Erythroblast (primary cell): ENCODE measurements at places on chromosomes 13 and 19.

DNA sequence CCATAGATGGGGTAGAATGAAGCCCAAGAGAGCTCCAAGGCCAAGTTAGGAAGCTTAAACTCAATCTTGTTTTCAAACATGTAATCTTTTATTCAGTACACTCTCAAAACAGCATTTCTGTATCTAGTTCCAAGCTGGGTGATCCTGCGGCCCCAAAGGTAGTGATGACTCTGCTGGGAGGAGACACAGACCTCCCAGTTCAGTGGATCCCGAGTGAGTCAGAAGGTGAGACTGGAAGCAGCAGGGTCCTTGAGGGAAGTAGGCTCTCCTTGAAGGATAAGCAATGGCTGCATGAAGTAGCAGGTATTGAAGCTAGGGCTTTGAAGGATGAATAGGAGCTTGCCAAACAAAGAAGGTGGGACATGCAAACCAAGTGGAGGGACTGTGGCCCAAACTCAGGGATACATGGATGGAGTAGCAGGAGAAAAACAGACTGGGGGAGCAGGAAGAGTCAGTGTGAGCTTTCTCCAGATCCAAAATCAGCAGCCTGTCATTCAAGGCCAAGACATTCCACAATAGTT lies 9.6 kb downstream of the TINCR start:
- DNase-seq: no peak

- no peak for DNase-seq
These were observed 5.6 kb downstream of the ZDHHC20 start for GRCh38 chr13:21453387-21454081.

DNA sequence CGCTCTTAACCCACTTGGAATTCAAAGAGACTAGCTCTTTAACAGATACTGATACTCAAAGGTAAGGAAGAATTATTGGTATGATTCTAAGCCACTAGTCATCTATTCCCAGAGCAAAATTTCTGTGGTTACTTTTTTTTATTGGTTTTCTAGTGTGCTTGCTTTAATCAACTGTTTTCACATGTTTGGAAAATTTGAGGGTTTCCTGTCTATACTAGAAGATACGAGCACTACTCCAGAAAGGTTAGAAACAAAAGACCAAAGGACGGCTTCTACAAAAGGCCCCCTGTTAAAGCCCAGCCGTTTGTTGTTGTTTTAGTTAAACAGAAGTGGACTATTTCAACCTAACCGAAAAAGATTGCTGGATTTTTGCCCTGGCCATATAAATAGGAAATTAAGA lies 18.5 kb upstream of the LPAR6 start:
- no peak for DNase-seq

DNA sequence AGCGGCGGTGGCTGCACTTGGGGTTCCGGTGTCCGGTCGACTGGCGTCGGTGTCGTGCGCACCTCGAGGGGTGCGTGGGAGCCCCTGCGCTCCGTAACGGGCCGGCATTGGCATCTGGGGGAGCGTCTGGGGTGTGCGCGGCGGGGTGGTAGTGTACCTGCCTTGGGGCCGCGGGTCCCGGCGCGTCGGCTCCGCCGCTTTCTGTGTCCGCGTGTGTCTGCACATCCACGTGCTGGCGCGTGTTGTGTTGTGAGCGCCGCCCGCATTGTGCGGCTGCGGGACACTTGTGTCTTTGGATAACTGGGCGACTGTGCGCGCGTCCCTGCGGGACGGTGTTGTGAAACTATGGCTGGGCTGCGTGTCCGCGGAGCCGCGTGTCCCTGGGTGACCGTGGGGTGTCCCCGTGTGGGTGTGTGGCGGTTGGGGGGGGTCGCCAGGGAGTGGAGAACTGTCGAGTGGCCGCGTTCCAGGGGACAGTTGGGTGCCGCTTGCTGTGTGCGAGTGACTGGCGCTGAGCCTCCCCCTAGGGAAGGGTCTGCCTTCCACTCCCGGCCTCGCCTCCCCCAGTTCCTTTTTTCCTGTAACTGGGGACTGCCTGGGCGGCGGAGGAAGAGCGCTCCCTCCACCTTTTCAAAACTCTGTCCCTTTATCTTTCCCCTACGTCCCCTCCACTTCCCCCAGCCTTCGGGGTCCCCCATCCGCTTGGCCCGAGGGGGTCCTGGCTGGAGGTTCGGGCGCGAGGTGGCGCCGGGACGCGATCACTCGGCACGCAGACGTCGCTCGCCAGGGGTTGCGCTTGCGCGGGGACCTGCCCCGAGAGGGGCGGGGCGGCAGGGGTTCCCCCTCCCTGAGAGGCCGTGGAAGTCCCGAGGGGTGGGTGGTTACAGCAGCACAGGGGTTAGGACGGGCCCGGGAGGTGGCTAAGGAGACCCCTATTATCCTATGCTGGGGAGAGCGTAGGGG lies 5.7 kb upstream of the NFIC start:
- DNase-seq: peak; percentile 66

GRCh38 chr13:109255141-109255856 lies 531.1 kb downstream of the IRS2 start:
- no peak for DNase-seq

GRCh38 chr13:48829536-48829935 lies 146.2 kb upstream of the FNDC3A start:
- no peak for DNase-seq

DNA sequence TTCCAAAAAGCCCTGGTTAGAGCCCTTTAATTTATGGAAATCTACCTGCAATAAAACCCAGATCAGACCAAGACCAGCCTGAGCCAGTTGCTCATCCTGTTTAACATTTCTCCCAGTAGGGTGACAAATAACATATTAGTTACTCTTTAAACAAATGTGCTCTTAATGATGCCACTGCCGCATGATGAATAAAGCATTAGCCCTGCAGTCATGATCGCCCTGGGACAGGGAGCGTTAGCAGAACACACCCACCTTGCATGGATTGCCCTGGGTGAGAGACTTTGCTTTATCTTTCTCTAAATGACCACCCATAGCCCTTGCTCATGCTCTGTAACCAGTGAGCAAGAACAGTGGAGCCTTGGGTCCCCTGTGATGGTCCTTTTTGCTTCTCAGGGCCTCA lies 362.4 kb downstream of the ENOX1 start:
- DNase-seq: no peak

GRCh38 chr13:110690516-110690915 lies 15.4 kb downstream of the CARS2 start:
- DNase-seq: no peak
